ENCODE measurements at places on chromosomes 3 and 15.

- DNase-seq, result no peak
These were observed 666.0 kb upstream of the NR2F2 start for GRCh38 chr15:95664450-95664849.

DNA sequence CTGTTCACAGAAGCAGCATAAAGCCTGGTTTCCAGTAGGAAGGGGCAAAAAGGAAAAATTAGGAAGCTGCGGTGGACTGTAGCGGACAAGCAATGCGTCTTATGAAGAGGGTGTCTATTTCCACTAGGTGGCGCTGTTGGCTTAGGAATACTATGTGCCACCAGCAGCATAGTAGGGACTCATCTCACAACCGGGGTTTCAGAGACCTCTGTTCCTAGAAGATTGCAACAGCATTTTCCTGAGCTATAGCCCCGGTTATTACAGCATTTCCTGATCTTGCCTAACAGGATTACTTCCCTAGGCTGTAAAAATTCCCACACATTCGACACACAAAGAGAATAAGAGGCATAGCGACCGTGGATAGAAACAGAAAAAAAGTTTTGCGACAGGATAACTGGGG lies 683.0 kb downstream of the TBL1XR1 start:
- DNase-seq, result no peak

GRCh38 chr3:119481079-119481478 lies 12.3 kb downstream of the POGLUT1 start:
- no peak for DNase-seq

DNA sequence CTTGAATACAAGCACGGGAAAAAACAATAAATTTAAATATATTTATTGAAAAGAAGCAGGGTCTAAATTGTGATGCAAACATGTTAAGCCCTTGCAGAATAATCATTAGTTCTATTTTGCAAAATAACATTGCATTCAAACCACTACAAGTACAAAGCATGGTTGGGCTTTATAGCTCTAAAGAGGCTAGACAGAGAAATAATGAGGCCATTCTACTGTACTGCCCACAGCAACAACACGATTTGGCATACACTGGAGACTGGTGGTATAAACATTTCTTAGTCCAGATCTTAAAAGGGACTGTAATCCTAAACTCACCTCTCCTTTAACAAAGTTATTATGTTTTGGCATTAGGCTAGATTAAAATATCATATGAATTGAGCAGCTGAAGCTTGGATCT lies 204.3 kb upstream of the LRIG1 start:
- no peak for DNase-seq

DNA sequence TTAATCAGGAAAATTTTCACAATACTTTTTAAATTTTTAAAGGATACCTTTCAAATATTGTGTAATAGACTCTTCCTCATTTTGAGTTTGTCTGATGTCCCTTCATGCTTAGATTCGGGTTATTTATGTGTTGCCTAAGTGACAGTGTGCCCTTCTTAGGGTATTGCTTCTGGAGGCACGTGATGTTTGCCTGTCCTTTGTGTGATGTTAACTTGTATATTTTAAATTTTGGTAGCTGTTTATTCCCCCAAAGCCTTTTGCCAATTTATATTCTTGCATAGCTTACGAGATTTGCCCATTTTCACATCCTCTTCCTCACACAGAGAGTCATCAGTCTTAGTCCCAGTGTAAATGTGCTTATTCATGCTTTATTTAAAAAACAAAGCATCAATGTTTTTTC lies 433.1 kb downstream of the EPHB1 start:
- DNase-seq, result no peak

GRCh38 chr3:141507392-141508066 lies 20.7 kb downstream of the RASA2 start:
- DNase-seq, result no peak

GRCh38 chr15:50315814-50316630 lies 39.0 kb downstream of the GABPB1 start:
- peak; percentile 14 for DNase-seq

- DNase-seq, result no peak
These were observed 193.1 kb upstream of the LPP start for GRCh38 chr3:187960820-187961219.

GRCh38 chr3:9866639-9867038 lies 13.4 kb downstream of the CIDEC start:
- no peak for DNase-seq

DNA sequence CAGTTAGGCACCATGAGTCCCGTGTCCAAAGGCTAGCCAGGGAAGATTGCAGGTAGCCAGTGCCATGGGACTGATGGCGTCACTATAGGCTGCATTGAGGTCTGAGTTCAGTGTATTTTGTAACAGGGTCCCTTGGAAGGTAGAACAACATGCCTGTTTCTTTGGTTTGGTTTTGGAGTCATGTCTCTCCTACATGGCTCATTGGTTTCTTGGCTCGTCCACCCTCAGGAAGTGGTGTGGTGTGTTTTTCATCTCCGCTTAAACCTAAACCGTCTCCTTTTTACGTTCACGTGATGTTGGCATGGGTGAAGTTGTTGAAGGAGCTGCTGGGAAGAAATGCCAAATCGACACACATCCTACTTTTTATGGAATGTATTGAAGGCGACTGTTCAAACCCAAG lies 71.6 kb downstream of the FLNB start:
- no peak for DNase-seq

- peak; percentile 47 for DNase-seq
These were observed 47.7 kb upstream of the GYG1 start for GRCh38 chr3:148943506-148944205.

DNA sequence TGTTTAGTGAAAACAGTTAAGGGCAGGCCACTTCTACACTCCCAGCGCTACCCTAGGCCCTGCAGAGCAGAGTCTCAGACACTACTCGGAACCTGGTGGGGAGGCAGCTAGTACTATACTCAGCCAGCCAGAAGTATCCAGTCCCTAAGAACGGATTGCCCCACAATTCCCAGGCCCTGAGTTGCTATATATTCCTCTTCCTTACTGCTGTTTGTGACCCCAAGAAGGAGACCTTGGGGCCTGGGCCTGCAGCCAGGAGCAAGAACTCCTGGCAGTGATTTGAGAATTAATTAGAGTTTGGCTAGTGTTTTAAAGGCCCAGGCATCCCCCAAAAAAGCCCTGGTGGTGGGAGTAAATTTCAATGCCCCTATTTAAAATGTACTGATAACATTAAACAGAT lies 87.7 kb downstream of the RBPMS2 start:
- DNase-seq, result no peak

DNA sequence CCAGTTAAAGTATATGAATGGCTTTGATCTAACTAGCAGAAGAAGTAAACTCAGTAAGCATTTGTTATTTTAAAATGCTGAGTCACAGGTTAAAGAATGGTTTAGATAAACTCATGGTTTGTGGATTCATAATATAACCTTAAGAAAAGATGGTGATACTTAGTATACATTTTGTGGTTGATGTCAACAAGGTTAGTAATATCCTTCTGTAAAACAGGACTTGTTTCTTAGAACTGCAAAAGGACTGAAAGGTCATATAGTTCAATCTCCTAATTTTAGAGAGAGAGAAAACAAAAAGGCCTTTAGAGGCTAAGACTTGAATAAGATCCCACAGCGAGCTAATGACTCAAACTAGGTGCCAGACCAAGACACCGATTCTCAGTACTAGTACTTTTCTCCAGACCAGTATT lies 50.0 kb downstream of the STRIT1 start:
- DNase-seq, result no peak
